ENCODE measurements at places on chromosomes 16 and 17.
A peak's percentile ranks its signal among the peaks of the same experiment; 100 is the strongest.

DNA sequence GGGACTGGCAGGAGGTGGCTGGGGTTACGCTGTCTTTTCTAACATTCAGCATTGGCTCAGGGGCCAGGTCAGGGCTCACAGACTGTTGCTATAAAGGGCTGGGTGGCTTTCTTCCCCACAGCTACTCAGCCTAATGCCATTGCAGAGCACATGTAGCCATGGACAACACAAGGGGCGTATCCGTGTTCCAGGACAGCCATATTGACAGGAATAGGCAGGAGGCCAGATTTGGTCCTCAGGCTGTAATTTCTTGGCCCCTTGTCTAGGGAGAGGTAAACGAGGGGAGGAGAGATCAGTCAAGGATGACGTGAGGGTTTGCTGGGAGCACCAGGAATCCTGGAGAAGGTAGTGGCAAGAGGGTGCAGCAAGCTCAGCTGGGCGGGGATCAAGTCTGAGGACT lies 21.2 kb upstream of the MYO15B start:
- no peak for DNase-seq

GRCh38 chr16:22388101-22388644 lies 13.8 kb upstream of the CDR2 start:
- DNase-seq = no peak

DNA sequence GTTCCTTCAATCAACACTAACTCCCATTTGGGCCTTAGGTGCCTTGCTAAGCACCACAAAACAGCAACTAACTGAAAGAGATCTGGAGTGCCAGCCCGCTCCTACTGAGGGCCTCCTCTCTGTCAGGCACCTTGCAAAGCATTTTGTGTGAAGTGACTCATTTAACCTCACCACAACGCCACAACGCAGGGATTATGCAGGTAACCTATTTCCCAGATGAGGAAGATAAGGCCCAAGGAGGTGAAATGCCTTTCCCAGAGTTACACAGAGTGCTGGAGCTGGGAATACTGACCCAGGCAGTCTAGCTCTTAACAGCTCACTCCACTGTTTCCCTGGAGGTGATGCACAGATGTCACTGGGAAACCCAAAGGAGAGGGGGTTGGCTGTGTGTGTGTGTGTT lies 32.8 kb downstream of the DRC3 start:
- DNase-seq = no peak

- no peak for DNase-seq
Observed at GRCh38 chr17:57317079-57317478, 60.8 kb downstream of the MSI2 start.

GRCh38 chr17:10618202-10618635 lies 38.9 kb downstream of the MYH3 start:
- DNase-seq = peak; percentile 80

- peak; percentile 41 for DNase-seq
Observed at GRCh38 chr16:48353565-48354163, 31.5 kb downstream of the SIAH1 start.

DNA sequence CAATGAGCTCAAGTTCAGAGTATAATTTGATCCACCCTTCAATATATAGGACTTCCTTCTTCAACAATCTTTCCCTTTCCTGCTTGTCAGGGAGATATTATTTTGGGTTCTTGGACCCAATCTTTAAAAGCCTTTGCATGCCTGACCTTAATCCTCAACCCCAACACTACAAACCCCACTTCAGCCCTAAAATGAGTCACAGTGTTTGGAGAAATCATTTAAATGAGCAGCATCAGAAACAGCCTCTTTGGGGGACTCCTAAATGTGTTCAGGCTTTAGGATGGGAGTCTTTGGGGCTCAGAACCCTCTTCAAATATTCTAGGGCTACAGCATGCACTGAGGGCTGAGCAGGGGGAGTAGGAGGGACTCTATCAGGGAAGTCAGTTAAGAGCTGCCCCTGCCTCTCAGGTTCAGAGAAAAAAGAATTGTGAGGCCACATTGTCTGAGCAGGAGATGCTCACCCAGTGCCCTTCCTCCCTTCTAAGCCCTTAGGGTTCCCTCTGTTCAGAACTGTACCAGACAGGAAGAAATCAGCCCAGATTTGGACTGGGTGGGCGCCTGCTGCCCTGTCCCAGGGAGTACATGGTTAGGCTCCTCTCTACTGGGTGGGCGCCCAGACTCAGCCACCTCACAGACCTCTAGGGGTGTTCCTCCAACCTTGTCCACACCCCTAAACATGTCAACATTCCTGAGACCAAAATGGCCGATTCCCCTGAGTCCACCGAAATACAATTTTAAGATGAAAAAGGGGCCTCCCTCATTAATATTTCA lies 5.0 kb downstream of the NEUROD2 start:
- DNase-seq = no peak

GRCh38 chr17:29787995-29788394 lies 142.0 kb downstream of the SSH2 start:
- no peak for DNase-seq

- DNase-seq = no peak
Observed at GRCh38 chr17:17380145-17380925, 77.2 kb downstream of the NT5M start.

DNA sequence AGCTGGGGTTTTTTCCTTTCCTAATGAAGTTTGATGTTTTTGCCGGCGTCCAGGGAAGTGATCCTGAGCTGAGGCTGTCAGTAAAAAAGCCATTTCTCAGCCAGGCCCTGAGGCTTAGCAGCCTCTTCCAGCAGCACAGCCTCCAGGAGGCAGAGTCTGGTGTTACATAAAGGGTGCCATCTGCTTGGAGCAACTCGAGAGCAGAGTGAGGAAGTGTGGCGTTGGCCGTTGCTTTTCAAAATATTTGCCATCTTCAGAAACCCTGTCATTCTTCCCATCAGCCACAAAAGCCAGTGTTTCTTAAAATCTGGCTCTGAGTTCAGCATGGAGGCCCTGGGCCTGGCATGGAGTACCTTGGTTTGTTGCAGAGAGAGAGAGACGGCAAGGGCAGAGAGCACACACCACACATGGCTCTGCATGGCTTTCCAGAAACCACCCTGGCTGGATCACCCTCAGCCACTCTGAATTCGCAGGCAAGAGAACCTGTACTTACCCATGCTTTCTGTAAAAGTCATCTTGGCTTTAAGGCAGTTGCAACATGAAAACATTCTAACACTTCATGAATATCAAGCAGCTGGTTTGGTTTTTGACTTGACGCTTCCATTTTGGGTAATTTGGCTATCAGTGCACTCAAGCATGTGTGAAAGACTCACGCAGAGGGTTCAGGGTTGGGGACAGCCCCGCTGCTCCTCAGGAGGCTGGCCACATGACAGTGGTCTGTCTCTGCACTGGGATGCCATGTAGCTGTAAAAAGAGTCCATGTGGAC lies 21.0 kb downstream of the PMM2 start:
- no peak for DNase-seq

- DNase-seq = no peak
Observed at GRCh38 chr16:68117884-68118283, 32.7 kb downstream of the NFATC3 start.

GRCh38 chr17:48961516-48962233 lies 6.7 kb downstream of the GIP start:
- DNase-seq = no peak

- no peak for DNase-seq
Observed at GRCh38 chr17:66240013-66240412, 10.8 kb upstream of the APOH start.

DNA sequence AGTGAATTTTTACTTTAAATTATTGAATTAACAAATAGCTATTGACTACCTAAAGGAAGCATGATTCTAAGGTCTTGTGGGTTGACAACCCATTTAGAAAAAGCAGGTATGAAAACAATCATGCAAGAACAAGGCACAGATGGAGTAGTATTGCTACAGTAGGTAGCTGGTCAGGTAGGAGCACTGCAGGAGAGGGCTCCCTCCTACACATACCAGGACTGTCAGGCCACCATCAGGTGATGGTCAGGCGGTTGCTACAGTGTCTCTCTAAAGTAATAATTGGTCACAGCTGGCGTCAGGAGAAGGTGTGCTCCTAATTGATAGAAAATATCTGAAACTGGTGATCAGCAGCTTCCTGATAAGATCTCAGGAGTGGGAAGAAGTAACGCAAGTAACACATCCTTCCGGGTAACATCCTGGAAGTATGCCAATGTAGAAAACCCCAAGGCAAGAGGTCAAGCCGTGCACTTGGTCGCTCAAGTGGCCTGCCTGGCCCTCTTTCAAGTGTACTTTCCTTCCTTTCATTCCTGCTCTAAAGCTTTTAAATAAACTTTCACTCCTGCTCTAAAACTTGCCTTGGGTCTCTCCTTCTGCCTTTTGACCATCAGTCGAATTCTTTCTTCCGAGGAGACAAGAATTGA lies 486.5 kb downstream of the TMEM114 start:
- DNase-seq = no peak

GRCh38 chr17:65453204-65453931 lies 108.1 kb downstream of the AXIN2 start:
- no peak for DNase-seq

- no peak for DNase-seq
Observed at GRCh38 chr16:31714903-31715504, 158.6 kb upstream of the ZNF267 start.

GRCh38 chr16:86993426-86994110 lies 323.6 kb downstream of the C16orf95 start:
- no peak for DNase-seq

DNA sequence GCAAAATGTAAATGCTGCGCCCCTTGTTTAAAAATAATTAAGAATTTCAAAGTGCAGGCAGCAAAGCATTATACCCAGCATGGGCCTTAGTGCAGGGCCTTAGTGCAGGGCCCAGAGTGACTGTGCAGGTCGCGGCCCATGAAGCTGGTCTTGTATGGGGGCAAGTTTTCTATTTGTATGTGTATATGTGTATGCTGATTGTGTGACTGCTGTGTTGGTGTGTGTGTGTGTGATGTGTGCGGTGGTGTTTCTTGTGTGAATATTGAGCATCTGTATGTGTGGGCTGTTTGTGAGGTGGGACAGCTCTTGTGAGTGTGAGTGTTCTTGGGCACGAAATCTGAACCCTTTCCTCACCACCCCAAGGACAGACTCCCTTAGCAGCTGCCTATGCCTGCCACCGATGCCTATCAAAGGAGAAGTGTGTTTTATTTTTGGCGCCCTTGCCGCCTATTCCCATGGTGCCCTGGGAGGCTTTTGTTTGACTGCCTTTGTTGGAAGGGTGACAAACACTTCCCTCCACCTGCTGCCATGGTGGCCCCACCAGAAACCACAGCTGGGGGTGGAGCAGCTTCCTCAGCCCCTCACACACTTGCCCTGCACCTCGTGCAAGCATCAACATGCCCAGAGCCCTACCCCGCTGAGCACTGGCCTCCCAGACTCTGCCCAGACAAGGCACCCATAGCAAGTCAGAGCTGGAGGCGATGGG lies 18.0 kb downstream of the CCR7 start:
- no peak for DNase-seq

- DNase-seq = no peak
Observed at GRCh38 chr17:17198281-17198680, 7.9 kb downstream of the PLD6 start.

DNA sequence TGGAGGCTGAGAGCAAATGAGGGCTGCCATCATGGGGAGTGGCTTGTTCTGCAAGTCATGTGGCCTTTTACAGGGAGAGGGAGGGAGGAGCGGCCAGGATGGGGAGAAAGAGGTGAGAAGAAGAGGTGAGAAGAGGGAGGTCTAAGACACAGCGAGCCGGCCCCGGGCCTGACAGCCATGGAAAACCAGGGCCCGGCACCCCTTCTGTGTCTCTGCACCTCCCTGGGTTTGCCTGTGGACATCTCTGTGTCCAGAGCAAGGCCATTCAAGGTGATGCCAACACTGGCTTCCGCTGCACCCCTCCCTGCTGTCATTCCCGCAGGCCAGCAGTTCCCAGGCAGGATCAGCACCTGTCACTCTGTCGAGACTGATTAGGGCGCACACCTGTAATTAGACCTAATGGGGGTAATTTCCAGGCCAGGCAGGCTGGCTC lies 75.6 kb downstream of the MGAT5B start:
- no peak for DNase-seq

- no peak for DNase-seq
Observed at GRCh38 chr17:50922721-50923405, 56.7 kb upstream of the TOB1 start.

GRCh38 chr16:47323241-47323640 lies 137.6 kb downstream of the ITFG1 start:
- DNase-seq = no peak

- no peak for DNase-seq
Observed at GRCh38 chr17:7060165-7060891, 16.4 kb upstream of the SLC16A11 start.

DNA sequence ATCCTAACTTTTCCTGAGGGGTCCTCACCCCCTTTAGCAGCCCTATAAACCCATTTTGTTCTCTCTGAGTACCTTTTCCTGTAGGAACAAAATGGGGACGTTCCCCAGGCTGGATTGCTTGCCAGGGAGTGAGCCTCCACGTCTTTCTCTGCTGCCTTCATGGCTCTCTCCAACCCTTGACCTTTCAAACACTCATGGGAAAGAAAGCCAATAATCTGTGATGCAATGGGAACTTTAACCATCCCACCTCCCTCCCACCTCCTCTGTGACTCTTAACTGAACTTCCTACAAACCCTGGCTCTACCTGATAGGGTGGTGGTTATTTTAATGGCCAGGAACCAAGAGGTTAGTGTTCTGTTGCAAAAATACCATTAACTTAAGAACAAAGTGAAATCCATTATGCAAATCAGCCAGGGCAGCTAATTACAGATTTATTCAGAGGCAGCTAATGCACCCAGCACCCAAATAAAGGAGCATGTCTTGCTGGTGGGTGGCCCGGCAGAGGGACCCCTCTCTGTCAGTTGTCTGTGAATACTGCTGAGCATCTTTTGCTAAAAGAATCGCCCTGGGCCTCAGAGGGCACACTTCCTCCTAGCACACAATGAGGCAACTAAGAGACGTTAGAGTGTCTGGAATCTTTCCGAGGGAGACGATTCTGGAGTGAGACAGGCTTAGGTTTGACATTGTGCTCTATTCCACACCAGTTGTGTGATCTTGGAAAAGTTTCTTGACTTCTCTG lies 3.0 kb downstream of the PIPOX start:
- DNase-seq = no peak

DNA sequence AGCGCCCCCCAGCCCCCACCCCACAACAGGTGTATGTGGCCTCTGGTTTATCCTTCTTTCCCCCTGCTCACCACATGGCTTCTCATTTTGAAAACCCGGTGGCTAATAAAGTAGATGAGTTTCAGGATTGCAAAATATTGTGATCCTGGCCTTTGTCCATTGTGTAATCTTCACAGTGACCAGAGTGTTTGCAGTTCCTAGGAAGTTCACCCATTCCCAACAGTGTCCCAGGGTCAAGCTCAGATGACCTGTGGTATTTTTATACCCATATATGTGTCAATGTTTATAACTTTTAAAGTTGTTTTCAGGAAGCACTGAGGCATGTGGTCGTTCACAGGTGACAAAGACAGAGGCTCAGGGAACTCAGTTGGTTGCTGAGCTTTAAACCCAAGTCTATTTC lies 721.9 kb downstream of the WWOX start:
- no peak for DNase-seq

All from GM12891 (cell line).